Activated naive CD8-positive, alpha-beta T cell treated with anti-CD3 and anti-CD28 coated beads, Interleukin-2, amount 10 ng/mL, durations not matched to agents 7 days and 5 days (primary cell): ENCODE measurements at places on chromosomes 4 and X. TPM values are rescaled to one million over a fixed set of nuclear protein-coding genes. Genes with fewer than 3 reads are reported as not detected.
A peak's percentile ranks its signal among the peaks of the same experiment; 100 is the strongest.

- H3K4me1 ChIP-seq: no peaks in the 10 kb centered on the region
- no peak overlapping the region for H3K27ac ChIP-seq
- no peak for DNase-seq
- H3K36me3 ChIP-seq: no peaks in the 10 kb centered on the region
Measured at GRCh38 chr4:108840426-108840975, 77.6 kb upstream of the ETNPPL start.

- DNase-seq: no peak
- peaks cover 14% of the 10 kb centered on the region for H3K4me1 ChIP-seq
- H3K4me3 ChIP-seq: no peak overlapping the region
- no peaks in the 10 kb centered on the region for H3K27me3 ChIP-seq
Measured at GRCh38 chr4:25180524-25181131, 20.4 kb upstream of the SEPSECS start.

The NMU gene
- not detected for total RNA-seq

DNA sequence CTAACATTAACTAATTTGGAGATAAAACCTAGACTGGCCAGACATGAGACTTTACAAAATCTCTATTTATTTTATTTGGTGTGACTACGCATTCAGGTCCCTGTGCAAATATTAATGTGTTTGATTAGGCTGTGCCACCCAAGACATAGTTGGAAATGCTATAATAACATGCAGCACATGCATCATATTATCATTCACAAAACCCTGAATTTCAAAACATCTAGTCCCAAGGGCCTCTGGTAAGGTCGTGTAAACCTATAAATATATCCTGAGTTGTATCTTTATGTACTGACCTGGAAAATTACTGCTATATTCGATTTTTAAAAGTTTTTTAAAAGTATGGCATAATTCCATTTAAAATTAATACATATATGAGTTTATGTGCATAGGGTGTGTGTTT lies 47.1 kb upstream of the FAT4 start:
- H3K4me3 ChIP-seq: no peak overlapping the region
- H3K27ac ChIP-seq: no peak overlapping the region
- DNase-seq: no peak
- no peaks in the 10 kb centered on the region for H3K4me1 ChIP-seq
- no peaks in the 10 kb centered on the region for H3K27me3 ChIP-seq
- H3K36me3 ChIP-seq: no peaks in the 10 kb centered on the region

DNA sequence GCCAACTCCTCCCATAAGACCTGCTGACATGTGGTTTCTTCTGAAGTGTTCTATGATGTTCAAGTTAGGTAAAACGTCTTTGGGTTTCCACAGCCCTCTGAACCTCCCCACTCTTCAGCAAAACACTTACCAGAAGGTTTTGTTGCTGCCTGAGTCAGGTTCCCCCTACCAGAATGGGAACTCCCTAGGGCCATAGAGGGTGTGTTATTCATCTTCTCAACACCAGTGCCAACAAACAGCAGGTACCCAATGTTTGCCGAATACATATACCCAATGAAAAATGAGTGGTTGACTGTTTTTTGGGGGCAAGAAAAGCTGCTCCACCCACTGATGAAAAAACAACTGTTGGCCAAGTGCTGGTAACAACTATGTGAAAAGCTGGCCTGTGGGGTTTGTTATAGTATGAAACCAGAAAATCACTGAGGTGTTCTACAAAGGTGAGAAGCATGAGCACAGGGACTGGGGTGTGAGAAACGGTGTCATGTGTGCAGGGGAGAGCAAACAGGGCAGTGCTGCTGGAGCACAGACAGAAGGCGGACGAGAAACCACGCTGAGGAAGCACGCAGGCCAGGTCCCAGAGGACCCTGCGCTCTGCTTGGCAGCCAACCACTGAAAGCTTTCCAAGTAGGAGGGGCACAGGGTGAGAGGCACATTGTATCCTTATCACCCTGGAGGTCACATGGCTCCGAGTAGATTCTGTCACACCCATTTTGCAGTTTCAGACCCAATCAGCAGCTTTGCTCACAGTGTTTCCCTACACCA lies 28.8 kb downstream of the ATP8A1 start:
- H3K27ac ChIP-seq: peak overlapping the region; percentile 83
- DNase-seq: peak; percentile 45
- no peaks in the 10 kb centered on the region for H3K27me3 ChIP-seq
- H3K4me3 ChIP-seq: peak overlapping the region; percentile 60

- H3K4me1 ChIP-seq: peaks cover 30% of the 10 kb centered on the region
- no peaks in the 10 kb centered on the region for H3K27me3 ChIP-seq
- DNase-seq: no peak
Measured at GRCh38 chr4:113561092-113561491, 200.4 kb downstream of the CAMK2D start.

DNA sequence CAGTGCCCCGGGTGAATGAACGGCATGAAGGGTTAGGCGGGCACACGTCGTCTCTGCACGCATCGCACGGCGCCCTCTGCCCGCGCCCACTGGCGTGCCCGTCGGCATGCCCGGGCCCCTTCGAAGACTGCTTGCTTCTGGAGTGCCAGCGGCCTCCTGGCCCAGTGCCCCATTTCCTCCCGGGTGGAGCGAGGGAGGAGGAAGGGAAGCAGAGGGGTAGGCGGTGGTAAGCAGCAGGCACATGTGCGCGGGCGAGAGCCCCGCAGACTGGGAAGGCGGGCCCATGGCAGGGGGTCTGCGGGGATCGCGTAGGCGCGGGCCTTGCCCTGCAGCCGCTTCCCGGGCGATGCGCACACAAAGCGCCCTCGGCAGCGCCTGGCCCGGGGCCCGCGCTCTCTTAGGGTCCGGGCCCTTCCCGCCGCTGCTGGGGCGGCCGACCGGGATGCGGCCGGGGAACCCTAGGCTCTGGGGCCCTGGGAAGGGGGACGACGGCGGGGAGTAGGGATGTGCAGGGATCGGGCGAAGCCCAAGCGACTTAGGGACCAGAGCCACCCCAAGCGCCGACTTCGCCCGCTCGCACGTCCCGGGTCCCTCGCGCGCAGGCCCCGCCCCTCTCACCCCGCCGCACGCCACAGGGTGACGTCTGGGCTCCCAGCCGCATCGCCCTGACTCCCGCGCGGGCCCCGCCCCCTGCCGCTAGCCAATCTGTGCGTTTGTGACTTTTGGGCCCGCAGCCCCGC lies 866 bp upstream of the EMD start:
- peaks cover 16% of the 10 kb centered on the region for H3K4me1 ChIP-seq
- no peaks in the 10 kb centered on the region for H3K27me3 ChIP-seq
- peak overlapping the region; percentile 85 for H3K27ac ChIP-seq

The RBM3 gene
- 159 TPM for total RNA-seq

DNA sequence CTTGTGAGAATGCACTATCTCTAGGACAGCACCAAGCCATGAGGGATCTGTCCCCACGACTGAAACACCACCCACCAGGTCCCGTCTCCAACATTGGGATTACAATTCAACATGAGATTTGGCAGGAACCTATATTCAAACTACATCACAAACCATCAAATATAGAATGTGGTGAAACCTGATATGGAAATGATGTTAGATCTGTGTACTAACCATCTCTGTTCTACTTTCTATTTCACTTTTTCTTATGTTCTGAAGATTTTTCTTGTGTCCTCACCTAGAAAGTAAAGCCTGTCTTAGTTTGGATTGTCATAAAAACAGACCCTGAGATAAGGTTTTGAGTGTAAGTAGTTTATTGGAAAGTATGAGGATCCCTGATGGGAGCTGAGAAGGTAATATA lies 37.8 kb upstream of the TACR3 start:
- no peaks in the 10 kb centered on the region for H3K4me1 ChIP-seq
- no peak overlapping the region for H3K27ac ChIP-seq
- no peak for DNase-seq
- no peak overlapping the region for H3K4me3 ChIP-seq
- no peaks in the 10 kb centered on the region for H3K36me3 ChIP-seq

The PCYT1B gene
- 0.17 TPM for total RNA-seq

- H3K36me3 ChIP-seq: no peaks in the 10 kb centered on the region
- no peak overlapping the region for H3K4me3 ChIP-seq
- H3K27ac ChIP-seq: no peak overlapping the region
- DNase-seq: no peak
Measured at GRCh38 chrX:151753313-151754046, 18.9 kb downstream of the CNGA2 start.

The FAM47E gene
- total RNA-seq: not detected

The AMMECR1 gene
- total RNA-seq: 10.2 TPM

DNA sequence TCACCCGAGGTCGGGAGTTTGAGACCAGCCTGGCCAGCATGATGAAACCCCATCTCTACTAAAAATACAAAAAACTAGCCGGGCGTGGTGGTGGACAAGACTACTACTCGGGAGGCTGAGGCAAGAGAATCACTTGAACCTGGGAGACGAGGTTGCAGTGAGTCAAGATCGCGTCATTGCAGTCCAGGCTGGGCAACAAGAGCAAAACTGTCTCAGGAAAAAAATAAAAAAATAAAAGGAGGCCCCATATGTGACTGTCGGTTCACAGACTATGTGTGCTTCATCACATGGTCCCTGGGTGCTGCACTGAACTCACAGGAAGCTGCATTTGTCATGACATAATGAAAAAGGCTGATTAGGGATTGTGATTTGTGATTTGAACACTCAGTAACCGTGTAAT lies 6.4 kb downstream of the TRIML1 start:
- DNase-seq: no peak
- no peak overlapping the region for H3K4me3 ChIP-seq
- H3K27me3 ChIP-seq: no peaks in the 10 kb centered on the region
- no peaks in the 10 kb centered on the region for H3K36me3 ChIP-seq
- H3K27ac ChIP-seq: no peak overlapping the region

GRCh38 chr4:181855307-181855706 lies 387.9 kb upstream of the TENM3 start:
- H3K27me3 ChIP-seq: no peaks in the 10 kb centered on the region
- no peak overlapping the region for H3K27ac ChIP-seq
- DNase-seq: no peak
- H3K36me3 ChIP-seq: no peaks in the 10 kb centered on the region
- H3K4me3 ChIP-seq: no peak overlapping the region

The CCDC110 gene
- total RNA-seq: 0.11 TPM

GRCh38 chr4:27327421-27328181 lies 467.0 kb downstream of the STIM2 start:
- no peak overlapping the region for H3K27ac ChIP-seq
- no peaks in the 10 kb centered on the region for H3K27me3 ChIP-seq
- H3K36me3 ChIP-seq: no peaks in the 10 kb centered on the region
- no peaks in the 10 kb centered on the region for H3K4me1 ChIP-seq
- H3K4me3 ChIP-seq: no peak overlapping the region

GRCh38 chrX:65781845-65782244 lies 114.4 kb downstream of the MSN start:
- H3K27me3 ChIP-seq: no peaks in the 10 kb centered on the region
- H3K4me3 ChIP-seq: no peak overlapping the region
- H3K36me3 ChIP-seq: no peaks in the 10 kb centered on the region
- no peak overlapping the region for H3K27ac ChIP-seq

GRCh38 chr4:102449751-102450352 lies 51.3 kb upstream of the NFKB1 start:
- no peak overlapping the region for H3K27ac ChIP-seq
- DNase-seq: no peak
- H3K4me1 ChIP-seq: peaks cover 30% of the 10 kb centered on the region
- peaks cover 6% of the 10 kb centered on the region for H3K36me3 ChIP-seq
- no peaks in the 10 kb centered on the region for H3K27me3 ChIP-seq

The BMP3 gene
- not detected for total RNA-seq

The MSN gene
- 483 TPM for total RNA-seq

The MOB1B gene
- 14.0 TPM for total RNA-seq
